ENCODE measurements at places on chromosomes 5 and 9. TPM values are rescaled to one million over a fixed set of nuclear protein-coding genes. Genes with fewer than 3 reads are reported as not detected.

The GPR21 gene
- 0.08 TPM for polyA plus RNA-seq

The ROR2 gene
- not detected for polyA plus RNA-seq

The ZBTB34 gene
- 3.2 TPM for polyA plus RNA-seq

The PTGS1 gene
- 17.9 TPM for polyA plus RNA-seq

The AFF4 gene
- 9.0 TPM for polyA plus RNA-seq

The DNM1 gene
- 2.5 TPM for polyA plus RNA-seq

The ST8SIA4 gene
- 36.4 TPM for polyA plus RNA-seq

The IRF1 gene
- 125 TPM for polyA plus RNA-seq

- no peak for DNase-seq
- H3K4me3 ChIP-seq: no peak overlapping the region
- H3K27ac ChIP-seq: no peak overlapping the region
- H3K27me3 ChIP-seq: no peaks in the 10 kb centered on the region
- H3K36me3 ChIP-seq: no peaks in the 10 kb centered on the region
- H3K4me1 ChIP-seq: no peaks in the 10 kb centered on the region
These were observed 140.7 kb upstream of the SLC28A3 start for GRCh38 chr9:84481231-84481630.

DNA sequence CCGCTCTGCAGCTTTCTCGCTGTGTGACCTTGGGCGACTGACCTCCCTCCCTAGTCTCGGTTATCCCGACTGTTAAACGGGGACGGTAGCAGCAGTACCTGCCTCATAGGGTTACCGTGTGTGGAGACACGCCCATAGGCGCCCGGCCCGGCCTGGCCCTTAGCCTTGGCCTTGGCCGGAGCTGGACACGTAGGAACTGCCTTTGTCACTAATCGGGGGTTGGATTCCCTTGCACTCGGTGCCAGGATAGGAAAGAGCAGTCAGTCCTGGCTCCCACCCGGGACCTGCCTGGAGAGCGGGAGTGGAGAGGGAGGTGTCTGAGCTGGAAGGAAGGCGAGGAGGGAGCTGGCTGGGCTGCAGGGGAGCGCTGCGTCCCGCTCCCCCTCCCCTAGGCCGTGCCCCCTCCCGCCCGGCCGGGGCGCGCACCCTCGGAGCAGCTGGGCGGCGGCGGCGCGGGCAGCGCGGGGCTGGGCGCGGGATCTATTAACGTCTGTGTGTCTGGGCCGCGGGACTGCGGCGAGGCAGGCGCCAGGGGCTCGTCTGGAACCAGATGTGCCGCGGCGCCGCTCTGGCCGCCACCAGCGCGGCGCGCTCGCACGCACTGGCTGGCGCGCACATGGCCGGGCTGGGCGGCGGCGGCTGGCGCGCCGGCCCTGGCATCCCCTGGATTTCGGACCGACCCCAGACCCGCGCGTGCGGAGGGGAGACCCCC lies 31.7 kb downstream of the PRRX2 start:
- DNase-seq: no peak
- H3K27me3 ChIP-seq: peaks cover 9% of the 10 kb centered on the region
- no peaks in the 10 kb centered on the region for H3K4me1 ChIP-seq
- H3K4me3 ChIP-seq: no peak overlapping the region
- H3K36me3 ChIP-seq: no peaks in the 10 kb centered on the region

DNA sequence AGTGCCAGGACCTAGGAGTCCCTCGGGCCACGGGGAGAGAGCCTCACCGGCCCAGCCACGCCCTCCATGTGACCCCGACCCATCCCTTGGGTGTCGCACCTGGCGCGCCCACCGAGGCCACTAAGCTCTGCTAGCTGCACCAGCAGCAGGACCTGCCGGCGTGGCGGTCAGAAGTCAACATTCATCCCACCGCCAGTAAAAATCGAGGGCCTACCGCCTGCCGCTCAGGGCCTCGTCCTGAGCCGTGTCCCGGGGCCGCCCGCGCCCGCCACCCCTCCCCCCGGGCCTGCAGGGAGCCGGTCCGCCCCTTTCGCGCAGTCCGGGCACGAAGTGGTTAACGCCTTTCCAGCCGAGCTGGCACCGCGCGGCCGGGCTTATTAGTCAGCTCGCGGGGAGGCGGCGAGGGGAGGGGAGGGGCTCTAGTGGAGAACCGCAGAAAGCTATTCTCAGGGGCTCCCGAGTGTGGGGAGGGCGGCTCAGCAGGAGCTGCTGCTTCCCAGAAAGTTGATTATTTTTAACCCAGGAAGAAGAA lies 124.4 kb downstream of the C9orf50 start:
- H3K36me3 ChIP-seq: peaks cover 26% of the 10 kb centered on the region
- no peaks in the 10 kb centered on the region for H3K27me3 ChIP-seq
- peaks cover 42% of the 10 kb centered on the region for H3K4me1 ChIP-seq
- peak; percentile 88 for DNase-seq
- H3K27ac ChIP-seq: peak overlapping the region; percentile 91

DNA sequence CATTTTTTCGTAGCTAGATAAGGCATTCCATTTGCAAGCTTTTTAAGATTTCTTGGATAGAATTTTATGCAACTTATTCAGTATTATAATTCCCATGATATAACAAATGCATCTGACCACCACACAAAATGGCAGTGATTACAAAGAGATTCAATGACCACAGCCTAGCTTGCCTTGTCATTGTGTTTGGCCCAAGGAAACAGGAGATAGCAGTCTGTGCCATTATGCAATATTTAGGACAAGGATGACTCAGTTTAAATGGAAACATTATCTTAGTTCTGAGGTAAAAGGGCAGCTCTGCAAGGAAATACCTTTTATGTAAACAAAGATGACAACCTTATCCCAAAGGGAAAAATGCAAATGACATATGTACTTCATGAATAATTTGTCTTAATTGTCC lies 89.8 kb downstream of the NUDT12 start:
- no peaks in the 10 kb centered on the region for H3K36me3 ChIP-seq
- DNase-seq: no peak
- H3K27ac ChIP-seq: no peak overlapping the region
- H3K4me3 ChIP-seq: no peak overlapping the region

GRCh38 chr5:3075309-3075708 lies 323.8 kb upstream of the IRX2 start:
- no peaks in the 10 kb centered on the region for H3K36me3 ChIP-seq
- H3K4me3 ChIP-seq: no peak overlapping the region
- no peaks in the 10 kb centered on the region for H3K4me1 ChIP-seq
- no peak for DNase-seq
- H3K27ac ChIP-seq: no peak overlapping the region

GRCh38 chr9:84671586-84672521 lies 2.3 kb downstream of the NTRK2 start:
- no peaks in the 10 kb centered on the region for H3K4me1 ChIP-seq
- no peak overlapping the region for H3K4me3 ChIP-seq
- H3K27me3 ChIP-seq: peaks cover 67% of the 10 kb centered on the region
- DNase-seq: no peak
- H3K36me3 ChIP-seq: no peaks in the 10 kb centered on the region

- DNase-seq: no peak
- no peak overlapping the region for H3K27ac ChIP-seq
- H3K27me3 ChIP-seq: no peaks in the 10 kb centered on the region
- no peak overlapping the region for H3K4me3 ChIP-seq
- H3K4me1 ChIP-seq: no peaks in the 10 kb centered on the region
These were observed 364.1 kb downstream of the PRELID2 start for GRCh38 chr5:145471026-145471425.

DNA sequence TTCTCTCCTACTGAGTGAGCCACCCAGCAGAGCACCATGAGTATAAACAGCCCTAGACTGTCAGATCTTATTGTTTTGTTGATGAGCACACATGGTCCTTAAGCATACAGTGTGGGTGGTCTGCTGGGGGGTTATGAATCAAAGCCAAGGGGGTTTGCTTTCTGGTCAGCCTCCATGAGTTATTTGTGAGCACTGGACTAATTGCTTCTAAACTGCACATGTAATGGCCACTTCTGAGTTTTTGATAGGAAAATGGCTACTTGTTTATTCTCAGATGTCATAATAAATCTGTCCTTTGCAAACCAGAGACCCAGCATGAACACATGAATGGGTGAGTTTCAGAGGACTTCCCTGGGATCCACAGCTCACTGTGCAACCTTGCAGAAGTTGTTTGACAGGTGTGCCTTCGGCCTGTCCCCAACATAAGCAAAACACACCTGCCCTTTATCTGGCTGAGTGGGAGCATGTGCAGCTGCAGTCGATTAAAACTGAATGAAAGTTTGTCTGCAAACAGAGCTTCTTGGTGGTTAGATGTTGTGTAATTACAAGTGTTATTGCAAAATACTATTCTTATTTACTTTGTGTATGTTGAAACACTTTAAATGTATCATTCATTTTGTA lies 35.9 kb downstream of the MAMDC2 start:
- peaks cover 28% of the 10 kb centered on the region for H3K4me1 ChIP-seq
- no peak overlapping the region for H3K4me3 ChIP-seq
- H3K27ac ChIP-seq: no peak overlapping the region
- H3K36me3 ChIP-seq: no peaks in the 10 kb centered on the region

- peak overlapping the region; percentile 93 for H3K27ac ChIP-seq
- H3K36me3 ChIP-seq: peaks cover 35% of the 10 kb centered on the region
- DNase-seq: peak; percentile 73
- H3K27me3 ChIP-seq: no peaks in the 10 kb centered on the region
These were observed 8.2 kb downstream of the TMEM268 start for GRCh38 chr9:114619191-114619761.

GRCh38 chr9:5185220-5185840 lies at the start of gene INSL6:
Gene INSL6 (minus strand): TSS chr9:5185639. CDS start chr9:5185602, 37 bp downstream.
- H3K36me3 ChIP-seq: no peaks in the 10 kb centered on the region
- no peak within 1 kb of the TSS for H3K4me3 ChIP-seq
- H3K27ac ChIP-seq: no peak within 1 kb of the TSS
- H3K4me1 ChIP-seq: no peaks in the 10 kb centered on the region

- H3K4me3 ChIP-seq: no peak overlapping the region
- no peaks in the 10 kb centered on the region for H3K27me3 ChIP-seq
- no peaks in the 10 kb centered on the region for H3K36me3 ChIP-seq
These were observed 134.0 kb downstream of the IRX1 start for GRCh38 chr5:3729631-3730030.

GRCh38 chr5:13358342-13358741 lies 586.1 kb downstream of the DNAH5 start:
- H3K4me1 ChIP-seq: no peaks in the 10 kb centered on the region
- no peaks in the 10 kb centered on the region for H3K36me3 ChIP-seq
- no peak for DNase-seq
- H3K4me3 ChIP-seq: no peak overlapping the region
- H3K27ac ChIP-seq: no peak overlapping the region
- no peaks in the 10 kb centered on the region for H3K27me3 ChIP-seq

GRCh38 chr9:4844056-4844838 lies 51.5 kb downstream of the RCL1 start:
- no peaks in the 10 kb centered on the region for H3K27me3 ChIP-seq
- peaks cover 42% of the 10 kb centered on the region for H3K36me3 ChIP-seq
- H3K4me3 ChIP-seq: no peak overlapping the region

GRCh38 chr5:61177070-61177469 lies 14.8 kb upstream of the SMIM15 start:
- DNase-seq: no peak
- no peaks in the 10 kb centered on the region for H3K27me3 ChIP-seq
- H3K4me1 ChIP-seq: peaks cover 23% of the 10 kb centered on the region
- H3K36me3 ChIP-seq: no peaks in the 10 kb centered on the region
- H3K27ac ChIP-seq: no peak overlapping the region

DNA sequence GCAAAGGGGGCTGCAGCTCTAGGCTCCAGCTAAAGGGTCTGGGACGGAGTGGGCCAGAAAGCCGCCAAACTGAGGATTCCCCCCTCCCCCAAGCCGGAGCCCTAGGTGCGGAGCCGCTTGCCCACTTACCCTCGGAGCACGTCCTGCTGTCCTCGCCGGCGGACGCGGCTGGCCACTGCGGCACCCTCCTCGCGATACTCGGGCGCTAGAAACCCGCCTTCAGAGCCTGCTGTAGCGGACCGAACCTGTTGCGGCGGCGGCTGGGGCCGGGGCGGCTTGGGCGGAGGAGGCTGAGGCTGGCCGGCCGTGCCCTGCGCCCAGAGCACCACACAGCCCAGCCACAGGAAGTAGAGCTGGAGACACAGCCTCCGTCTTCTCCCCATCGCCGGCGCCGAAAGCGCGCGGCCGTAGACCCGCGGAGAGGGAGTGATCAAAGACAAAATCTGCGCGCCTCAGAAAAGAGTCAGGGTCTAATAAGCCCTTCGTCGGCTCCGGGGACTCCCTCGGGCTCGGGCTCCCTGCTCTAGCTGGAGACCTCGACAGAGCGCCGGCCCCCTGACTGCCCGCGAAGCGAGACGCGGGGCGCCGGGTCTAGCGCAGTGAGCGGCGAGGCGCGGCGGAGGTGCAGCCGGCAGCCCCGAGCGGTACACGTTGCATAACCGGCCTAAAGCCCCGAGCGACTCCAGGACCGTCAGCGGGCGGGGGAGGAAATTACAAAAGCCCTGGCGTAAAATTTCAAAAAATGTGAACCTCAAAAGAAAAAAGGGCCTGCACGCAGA lies 635 bp downstream of the FBN2 start:
- H3K27me3 ChIP-seq: no peaks in the 10 kb centered on the region
- peaks cover 5% of the 10 kb centered on the region for H3K36me3 ChIP-seq
- peaks cover 37% of the 10 kb centered on the region for H3K4me1 ChIP-seq
- peak overlapping the region; percentile 76 for H3K27ac ChIP-seq

GRCh38 chr9:69168709-69169217 lies 5.3 kb upstream of the TJP2 start:
- peak overlapping the region; percentile 65 for H3K4me3 ChIP-seq
- H3K27me3 ChIP-seq: no peaks in the 10 kb centered on the region
- peaks cover 35% of the 10 kb centered on the region for H3K4me1 ChIP-seq
- peak overlapping the region; percentile 94 for H3K27ac ChIP-seq
- H3K36me3 ChIP-seq: no peaks in the 10 kb centered on the region
- DNase-seq: peak; percentile 85

GRCh38 chr5:143251946-143252345 lies 151.5 kb downstream of the NR3C1 start:
- H3K4me3 ChIP-seq: no peak overlapping the region
- peaks cover 30% of the 10 kb centered on the region for H3K4me1 ChIP-seq
- H3K27ac ChIP-seq: no peak overlapping the region

- H3K36me3 ChIP-seq: no peaks in the 10 kb centered on the region
- H3K27me3 ChIP-seq: no peaks in the 10 kb centered on the region
- no peak overlapping the region for H3K27ac ChIP-seq
- H3K4me1 ChIP-seq: no peaks in the 10 kb centered on the region
These were observed 86.9 kb upstream of the GDNF start for GRCh38 chr5:37926732-37927131.

- no peak overlapping the region for H3K4me3 ChIP-seq
- no peak for DNase-seq
- H3K27me3 ChIP-seq: no peaks in the 10 kb centered on the region
- no peaks in the 10 kb centered on the region for H3K36me3 ChIP-seq
- H3K4me1 ChIP-seq: no peaks in the 10 kb centered on the region
These were observed 173.1 kb downstream of the CACNA1B start for GRCh38 chr9:138050472-138051330.

- H3K27me3 ChIP-seq: no peaks in the 10 kb centered on the region
- H3K4me1 ChIP-seq: no peaks in the 10 kb centered on the region
- H3K4me3 ChIP-seq: no peak overlapping the region
- H3K36me3 ChIP-seq: no peaks in the 10 kb centered on the region
- DNase-seq: no peak
- no peak overlapping the region for H3K27ac ChIP-seq
These were observed 87.7 kb downstream of the ENTREP1 start for GRCh38 chr9:69412741-69413150.

- no peak overlapping the region for H3K4me3 ChIP-seq
- no peak for DNase-seq
- no peaks in the 10 kb centered on the region for H3K4me1 ChIP-seq
- no peaks in the 10 kb centered on the region for H3K27me3 ChIP-seq
These were observed 73.0 kb upstream of the OLFM1 start for GRCh38 chr9:135014311-135015010.

GRCh38 chr9:130174920-130175321 lies 2.7 kb downstream of the NCS1 start:
- H3K4me3 ChIP-seq: no peak overlapping the region
- no peak overlapping the region for H3K27ac ChIP-seq
- peaks cover 15% of the 10 kb centered on the region for H3K27me3 ChIP-seq
- no peaks in the 10 kb centered on the region for H3K36me3 ChIP-seq
- DNase-seq: no peak
